Activated T-cell treated with anti-CD3 and anti-CD28 coated beads, Interleukin-2, amount 50 U/mL, for 72 hours (primary cell): ENCODE measurements at places on chromosomes 5 and 9. TPM values are rescaled to one million over a fixed set of nuclear protein-coding genes. Genes with fewer than 3 reads are reported as not detected.

- peaks cover 7% of the 10 kb centered on the region for H3K4me1 ChIP-seq
- no peak overlapping the region for H3K4me3 ChIP-seq
- no peaks in the 10 kb centered on the region for H3K36me3 ChIP-seq
- no peak overlapping the region for H3K27ac ChIP-seq
These were observed 22.0 kb downstream of the MYO10 start for GRCh38 chr5:16914108-16914435.

The SPATA31C1 gene
- not detected for total RNA-seq

The SPINK4 gene
- total RNA-seq = not detected

The TLE4 gene
- total RNA-seq = 38.5 TPM

GRCh38 chr9:138020120-138020794, 142.7 kb downstream of the CACNA1B start:
- H3K36me3 ChIP-seq = no peaks in the 10 kb centered on the region
- peaks cover 7% of the 10 kb centered on the region for H3K27me3 ChIP-seq
- no peak overlapping the region for H3K27ac ChIP-seq

The OXCT1 gene
- total RNA-seq = 63.8 TPM

GRCh38 chr9:94860678-94861588, 134.4 kb downstream of the AOPEP start:
- peak overlapping the region; percentile 58 for H3K27ac ChIP-seq
- H3K36me3 ChIP-seq = peaks cover 3% of the 10 kb centered on the region
- H3K27me3 ChIP-seq = no peaks in the 10 kb centered on the region
- peaks cover 42% of the 10 kb centered on the region for H3K4me1 ChIP-seq
